CD4-positive, alpha-beta T cell treated with Interleukin-2 at 100 ng/mL for 4 hours (primary cell): ENCODE measurements at places on chromosomes 11 and 22.

DNA sequence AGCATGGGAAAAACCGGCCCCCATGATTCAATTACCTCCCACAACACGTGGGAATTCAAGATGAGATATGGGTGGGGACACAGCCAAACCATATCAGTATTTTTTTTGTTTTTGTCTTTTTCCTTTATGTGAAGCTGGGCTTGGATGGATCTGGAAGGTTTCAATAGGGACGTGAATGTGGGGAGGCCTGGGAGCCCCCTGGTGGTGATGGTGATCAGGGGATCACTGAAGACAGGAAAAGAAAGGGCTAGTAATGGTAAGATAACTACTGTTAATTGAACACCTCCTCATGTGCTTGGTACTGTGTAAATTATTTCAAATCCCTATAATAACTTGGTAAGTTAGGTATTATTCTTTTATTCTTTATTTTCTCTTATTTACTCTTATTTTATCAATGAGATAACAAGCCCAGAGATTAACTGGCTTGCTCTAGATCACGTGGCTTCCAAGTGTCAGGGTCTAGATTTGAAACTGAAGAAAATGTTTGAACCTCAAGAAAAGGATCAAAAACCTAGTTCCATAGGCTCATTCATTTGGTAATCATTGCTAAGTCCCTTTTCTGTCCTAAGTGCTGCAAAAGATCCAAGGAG, 364.2 kb downstream of the TENM4 start:
- DNase-seq, result no peak

GRCh38 chr11:36622431-36623136, 24.5 kb upstream of the RAG2 start:
- DNase-seq, result peak; percentile 11

DNA sequence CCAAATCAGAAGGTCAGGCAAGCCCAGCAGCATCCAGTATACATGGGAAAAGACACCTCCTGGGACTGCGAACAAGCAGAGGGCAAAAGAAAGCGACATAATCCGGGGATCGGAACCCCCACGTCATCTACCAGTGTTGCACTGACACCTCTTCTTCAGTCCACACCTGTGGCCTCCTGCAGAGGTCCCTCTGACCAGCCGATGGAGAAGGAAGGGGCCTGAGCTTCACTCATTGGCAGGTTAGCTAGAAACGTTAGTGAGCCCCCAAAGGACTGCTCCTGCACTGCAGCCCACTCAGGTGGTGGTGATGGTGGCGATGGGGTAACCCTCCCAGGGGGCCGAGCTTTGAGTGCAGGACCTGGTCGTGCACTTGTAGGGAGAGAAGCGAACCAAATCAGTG, 22.1 kb downstream of the ASCL2 start:
- no peak for DNase-seq

GRCh38 chr11:83574519-83574918, 288.4 kb upstream of the CCDC90B start:
- DNase-seq, result no peak

DNA sequence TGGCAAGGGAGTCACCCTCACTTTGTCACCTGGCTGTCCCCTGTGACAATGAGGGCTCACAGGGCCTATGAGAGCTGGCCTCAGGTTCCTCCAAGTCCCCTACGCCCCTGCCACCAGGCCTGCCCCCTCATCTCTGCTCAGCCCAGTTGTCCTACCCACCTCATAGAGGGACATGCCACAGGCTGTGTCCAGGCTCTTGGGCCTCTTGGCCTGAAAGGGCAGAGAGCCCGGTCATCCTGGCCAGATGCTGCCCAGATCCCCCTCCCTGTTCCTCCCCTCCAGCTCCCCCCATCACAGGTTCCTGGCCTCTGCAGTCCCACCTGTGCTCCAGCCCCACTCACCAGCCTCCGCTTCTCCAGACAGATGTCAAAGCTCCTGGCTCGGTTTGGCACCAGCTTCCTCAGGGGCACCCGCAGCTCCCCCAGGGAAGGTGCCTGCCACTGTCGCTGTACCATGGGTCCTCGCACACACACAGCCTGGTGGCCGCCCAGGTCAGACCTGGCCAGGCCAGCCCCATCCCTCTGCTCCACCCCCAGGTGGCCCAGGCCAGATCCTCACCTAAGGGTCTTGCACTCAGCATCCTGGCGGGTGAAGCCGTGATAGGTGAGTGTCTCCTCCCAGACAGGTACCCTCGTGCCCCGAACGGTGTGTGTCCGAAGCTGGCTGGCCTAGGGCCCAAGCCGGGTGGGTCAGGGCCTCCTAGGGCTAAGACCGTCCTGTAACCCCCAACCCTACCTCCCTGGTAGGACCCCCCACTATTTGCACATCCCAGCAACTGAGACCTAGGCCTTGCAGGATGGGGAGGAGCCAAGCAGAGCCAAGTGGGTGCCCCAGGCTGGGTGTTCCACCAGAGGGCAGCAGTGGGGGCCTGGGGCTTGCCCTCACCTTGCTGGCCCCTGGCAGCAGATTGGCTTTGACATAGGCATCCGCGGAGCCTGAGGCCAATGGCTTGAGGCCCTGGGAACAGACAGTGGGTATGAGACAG, 8.3 kb downstream of the NDUFV1 start:
- peak; percentile 50 for DNase-seq

DNA sequence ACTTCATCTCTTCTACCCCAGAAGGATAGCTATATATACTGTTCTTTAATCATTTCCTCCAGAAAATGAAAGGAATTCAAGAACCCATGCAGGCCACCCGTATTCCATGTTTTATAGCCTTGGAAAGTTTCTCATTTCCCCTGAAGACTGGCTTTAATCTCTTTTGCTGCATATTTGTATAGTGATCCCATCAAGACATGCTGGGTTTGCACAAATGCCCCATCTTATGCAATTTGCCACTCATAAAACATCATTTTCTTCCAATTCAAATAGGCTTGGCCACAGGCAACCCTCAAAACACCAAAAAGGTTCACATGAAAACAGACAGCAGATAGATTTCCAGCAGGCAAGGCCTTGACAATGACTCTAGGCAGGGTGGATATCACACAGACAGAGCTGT, 28.3 kb upstream of the APOA1 start:
- no peak for DNase-seq

- no peak for DNase-seq
These were observed 85.8 kb downstream of the MYO7A start for GRCh38 chr11:77213589-77214428.

GRCh38 chr22:17281026-17281425, 61.8 kb upstream of the ADA2 start:
- no peak for DNase-seq

DNA sequence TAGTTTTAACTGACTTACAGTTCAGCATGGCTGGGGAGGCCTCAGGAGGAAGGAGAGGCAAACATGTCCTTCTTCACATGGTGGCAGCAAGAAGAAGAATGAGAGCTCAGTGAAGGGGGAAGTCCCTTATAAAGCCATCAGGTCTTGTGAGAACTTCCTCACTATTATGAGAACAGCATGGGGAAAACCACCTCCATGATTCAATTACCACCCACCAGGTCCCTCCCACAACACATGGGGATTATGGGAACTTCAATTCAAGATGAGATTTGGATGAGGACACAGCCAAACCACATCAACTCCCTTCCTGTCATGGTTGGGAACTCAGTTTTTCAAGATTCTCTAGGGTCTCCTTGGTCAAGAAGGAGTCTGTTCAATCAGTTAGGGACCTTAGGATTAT, 432.9 kb upstream of the CNTN5 start:
- DNase-seq, result no peak

GRCh38 chr22:23057331-23057730, 13.0 kb upstream of the GNAZ start:
- DNase-seq, result no peak

DNA sequence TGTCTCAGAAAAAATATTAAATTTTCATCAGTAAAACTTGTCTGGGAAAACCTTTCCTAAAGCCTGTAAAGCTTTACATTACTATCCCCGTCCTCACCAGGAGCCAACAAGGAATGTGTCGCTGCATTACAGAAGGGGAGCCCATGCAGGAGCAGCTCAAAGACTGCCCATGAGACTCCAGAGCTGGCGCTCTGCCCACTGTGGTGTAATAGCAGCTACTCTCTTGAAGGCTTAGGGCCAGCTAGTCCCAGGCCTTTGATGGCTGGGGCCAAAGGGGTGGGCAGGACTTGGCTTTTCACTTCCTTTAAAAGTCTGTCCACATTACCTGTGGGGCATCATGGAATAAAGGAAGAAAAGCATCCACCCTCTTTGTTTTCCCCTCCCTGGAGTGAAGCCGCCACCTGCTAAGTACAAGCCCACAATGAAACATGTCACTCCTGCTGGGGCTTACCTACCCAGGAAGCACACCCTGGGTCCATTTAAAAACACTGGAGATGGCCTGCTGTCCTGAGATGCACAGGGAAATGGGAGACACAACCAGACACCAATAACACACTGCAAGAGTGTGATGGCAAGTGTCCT, 150.7 kb downstream of the ADAMTS15 start:
- no peak for DNase-seq

DNA sequence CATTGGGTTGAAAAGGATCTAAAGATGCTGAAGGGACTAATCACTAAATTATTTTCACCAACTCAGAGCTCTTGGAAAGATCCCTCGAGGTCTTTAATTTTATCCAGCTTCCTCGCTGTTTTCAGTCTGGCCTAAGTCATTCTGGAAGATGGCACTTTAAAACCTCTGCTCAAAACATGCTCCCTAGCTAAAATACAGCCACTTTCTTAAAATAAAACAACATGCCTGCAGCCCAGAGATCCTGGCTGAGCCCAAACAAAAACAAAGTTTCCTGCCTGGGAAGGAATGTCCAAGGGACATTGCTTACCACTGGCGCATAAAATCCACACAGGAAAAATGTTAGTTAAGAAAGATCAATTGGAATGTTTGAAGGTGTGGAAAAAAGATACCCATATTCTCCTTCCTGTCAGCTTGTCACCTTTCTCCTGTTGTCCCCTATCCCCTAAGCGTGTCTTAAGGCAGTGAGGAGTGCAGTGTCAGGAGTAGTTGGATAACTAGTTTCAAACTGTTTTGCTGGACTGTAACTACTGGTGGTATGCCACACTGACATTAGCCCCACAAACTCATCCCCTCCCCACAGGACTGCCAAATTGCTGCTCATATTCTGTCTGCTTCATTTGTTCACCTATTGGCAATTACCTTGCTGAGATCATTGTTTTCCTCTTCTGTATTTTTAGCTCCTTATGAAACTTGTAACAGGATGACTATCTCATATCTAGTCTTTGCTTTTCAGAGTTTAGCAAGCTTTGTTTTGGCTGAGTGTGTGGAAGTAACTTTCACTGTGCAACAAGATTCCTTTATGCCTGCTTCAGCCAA, 108.3 kb upstream of the SESN3 start:
- no peak for DNase-seq

GRCh38 chr11:121683791-121684190, 231.0 kb upstream of the SORL1-AS1 start:
- DNase-seq, result no peak

- no peak for DNase-seq
These were observed 109.9 kb downstream of the MPPED1 start for GRCh38 chr22:43521716-43522115.

DNA sequence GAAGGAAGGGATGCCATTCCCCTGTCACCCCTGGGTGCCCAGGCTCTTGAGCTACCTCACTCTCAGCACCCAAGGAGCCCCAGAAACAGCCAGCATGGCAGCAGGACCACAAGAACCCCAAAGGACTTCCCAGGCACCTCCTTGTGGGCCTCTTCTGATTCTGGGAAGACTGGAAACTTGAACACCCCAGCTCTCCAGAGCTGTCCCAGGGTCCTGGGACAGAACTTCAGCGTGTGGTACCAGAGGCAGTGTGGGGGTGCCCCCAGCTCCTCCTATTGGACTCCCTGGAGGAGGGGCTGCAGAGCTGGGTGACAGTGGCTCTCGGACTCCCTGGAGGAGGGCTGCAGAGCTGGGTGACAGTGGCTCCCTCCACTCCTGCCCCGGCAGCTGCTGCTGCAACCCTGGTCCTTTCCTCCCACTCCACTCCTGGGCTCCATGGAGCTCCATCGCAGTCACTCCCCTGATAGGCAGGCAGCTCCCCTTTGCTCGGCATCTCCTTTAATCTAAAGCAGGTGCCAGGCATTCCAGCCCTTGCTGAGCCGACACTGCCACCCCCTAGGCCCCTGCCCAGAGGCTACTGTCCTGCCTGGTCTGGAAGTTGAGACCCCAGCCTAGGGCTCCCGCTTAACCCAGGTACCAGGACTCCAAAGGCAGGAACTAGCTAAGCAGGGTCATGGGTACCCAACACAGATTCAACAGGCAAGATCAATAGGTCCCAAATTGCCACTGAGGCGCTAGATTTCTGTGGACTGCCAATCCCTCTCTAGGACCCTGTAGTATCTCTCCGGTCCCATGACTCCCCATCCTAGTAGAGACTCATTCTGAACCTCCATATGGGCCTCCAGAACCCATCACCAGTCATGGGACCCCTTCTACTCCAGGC, 2.7 kb downstream of the BCL9L start:
- no peak for DNase-seq

DNA sequence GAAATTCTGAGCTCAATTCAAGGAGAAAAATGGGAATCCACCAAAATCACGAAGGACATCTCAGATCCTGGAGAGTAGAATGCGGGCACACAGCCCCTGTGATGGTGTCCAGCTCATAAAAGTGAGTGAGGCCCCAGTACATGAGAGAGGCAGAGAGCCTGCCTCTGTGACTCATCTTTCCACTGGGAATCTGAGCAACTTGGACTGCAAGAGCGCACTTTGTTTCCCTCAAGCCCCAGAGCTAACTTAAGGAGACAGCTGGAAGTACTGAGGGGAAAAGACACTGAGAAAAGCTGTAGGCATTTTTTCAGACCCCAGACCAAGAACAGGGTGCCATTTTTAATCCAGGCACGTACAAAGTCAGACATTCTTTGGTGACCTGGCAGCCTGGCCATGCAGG, 273.7 kb downstream of the C11orf87 start:
- no peak for DNase-seq

DNA sequence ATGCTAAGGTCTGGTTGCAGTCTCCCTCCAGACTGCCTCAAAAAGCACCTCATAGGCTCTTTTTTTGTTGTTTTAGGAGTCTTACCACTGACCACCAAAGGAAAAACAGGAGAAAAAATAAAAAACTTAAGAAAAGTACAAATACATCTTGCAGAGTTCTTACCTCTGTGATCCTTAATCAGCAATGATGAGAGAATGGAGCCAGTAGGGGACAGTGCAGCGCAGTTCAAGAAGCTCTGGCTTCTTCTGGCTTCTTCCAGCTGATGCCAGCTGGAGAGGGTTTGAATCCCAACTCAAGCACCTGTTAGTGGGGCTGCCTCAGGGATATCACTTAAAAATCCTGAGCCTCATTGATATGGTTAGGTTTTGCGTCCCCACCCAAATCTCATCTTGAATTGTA, 223.3 kb upstream of the ISX start:
- DNase-seq, result no peak

DNA sequence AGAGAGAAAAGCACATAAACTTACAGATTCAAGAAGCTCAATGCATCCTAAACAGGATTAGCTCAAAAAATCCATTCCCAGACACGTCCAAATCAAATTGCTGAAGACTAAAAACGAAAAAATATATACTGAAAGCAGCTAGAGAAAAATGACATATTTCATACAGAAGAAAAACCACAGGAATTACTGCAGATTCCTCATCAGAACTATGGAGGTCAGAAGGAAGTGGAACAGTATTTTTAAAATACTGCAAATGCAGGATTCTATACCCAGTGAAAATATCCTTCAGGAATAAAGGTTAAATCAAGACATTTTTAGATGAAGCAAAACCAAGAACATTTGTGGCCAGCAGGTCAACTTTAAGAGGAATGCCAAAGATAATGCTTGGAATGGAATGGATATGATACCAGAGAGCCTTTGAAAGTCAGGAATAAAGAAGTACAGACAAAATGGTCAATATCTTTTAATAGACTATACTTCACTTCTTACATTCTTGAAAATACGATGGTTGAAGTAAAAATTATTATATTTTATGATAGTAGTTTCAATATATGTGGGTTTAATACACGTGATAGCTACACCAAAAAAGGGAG, 352.9 kb downstream of the CTTN start:
- no peak for DNase-seq

GRCh38 chr22:19174106-19175025, 4.2 kb downstream of the SLC25A1 start:
- no peak for DNase-seq
